ENCODE measurements at places on chromosomes 16 and 17.

GRCh38 chr16:48462106-48462740, 77.0 kb upstream of the SIAH1 start:
- DNase-seq: no peak

GRCh38 chr16:48330189-48330840, 54.9 kb downstream of the SIAH1 start:
- no peak for DNase-seq

GRCh38 chr16:53159781-53160436, 105.1 kb downstream of the CHD9 start:
- DNase-seq: peak; percentile 21

GRCh38 chr17:71938340-71939010, 182.3 kb upstream of the SOX9 start:
- DNase-seq: no peak

- no peak for DNase-seq
These were observed 6.3 kb downstream of the CCDC102A start for GRCh38 chr16:57530104-57530521.

GRCh38 chr17:29857823-29858222, 72.2 kb downstream of the SSH2 start:
- DNase-seq: no peak

- DNase-seq: no peak
These were observed at the start of gene C1QTNF1 for GRCh38 chr17:79023886-79024771. C1QTNF1 (plus strand) TSS chr17:79024169; CDS start chr17:79043969, 19,800 bp downstream.

DNA sequence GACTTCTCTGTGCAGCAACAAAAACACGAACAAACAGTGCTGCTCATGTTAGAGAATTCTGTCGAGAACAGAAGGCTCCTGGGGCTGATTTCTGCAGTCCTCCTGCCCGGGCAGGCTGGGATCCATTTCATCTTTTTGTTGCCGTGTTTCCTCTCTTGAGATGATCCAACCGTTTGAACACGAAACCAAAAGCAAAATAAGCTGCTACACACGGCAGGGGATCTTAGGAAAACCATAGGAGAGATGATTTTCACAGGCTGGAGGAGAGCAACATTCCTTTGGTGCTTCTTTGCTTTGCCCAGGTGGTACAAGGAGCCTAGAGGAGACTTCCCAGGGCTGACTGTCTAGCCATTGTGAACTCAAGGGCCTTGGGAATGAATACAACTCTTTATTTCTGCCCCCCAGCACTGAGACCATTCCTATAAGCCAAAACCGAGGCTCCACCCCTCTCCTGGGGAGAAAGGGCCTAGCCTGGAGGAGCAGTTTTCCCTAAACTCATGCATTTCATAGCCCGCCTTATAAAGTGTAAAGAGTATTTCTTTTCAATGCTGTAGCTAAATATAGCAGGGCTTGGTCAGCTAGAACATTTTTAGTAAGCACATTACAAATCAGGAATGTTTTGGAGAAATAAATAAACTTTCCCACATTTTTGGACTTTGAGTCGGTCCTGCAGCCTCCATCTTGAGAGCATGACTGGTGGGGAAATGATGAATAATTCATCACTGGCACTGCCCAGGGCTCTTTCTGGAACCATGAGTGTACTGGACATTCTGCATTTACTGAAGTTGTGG, 7.7 kb downstream of the FOXL1 start:
- DNase-seq: no peak

- DNase-seq: no peak
These were observed 136.6 kb upstream of the RPH3AL start for GRCh38 chr17:488993-489757.

GRCh38 chr17:63153488-63153887, 187.5 kb downstream of the TANC2 start:
- no peak for DNase-seq

GRCh38 chr17:5587438-5588032, 3.2 kb upstream of the NLRP1 start:
- no peak for DNase-seq

DNA sequence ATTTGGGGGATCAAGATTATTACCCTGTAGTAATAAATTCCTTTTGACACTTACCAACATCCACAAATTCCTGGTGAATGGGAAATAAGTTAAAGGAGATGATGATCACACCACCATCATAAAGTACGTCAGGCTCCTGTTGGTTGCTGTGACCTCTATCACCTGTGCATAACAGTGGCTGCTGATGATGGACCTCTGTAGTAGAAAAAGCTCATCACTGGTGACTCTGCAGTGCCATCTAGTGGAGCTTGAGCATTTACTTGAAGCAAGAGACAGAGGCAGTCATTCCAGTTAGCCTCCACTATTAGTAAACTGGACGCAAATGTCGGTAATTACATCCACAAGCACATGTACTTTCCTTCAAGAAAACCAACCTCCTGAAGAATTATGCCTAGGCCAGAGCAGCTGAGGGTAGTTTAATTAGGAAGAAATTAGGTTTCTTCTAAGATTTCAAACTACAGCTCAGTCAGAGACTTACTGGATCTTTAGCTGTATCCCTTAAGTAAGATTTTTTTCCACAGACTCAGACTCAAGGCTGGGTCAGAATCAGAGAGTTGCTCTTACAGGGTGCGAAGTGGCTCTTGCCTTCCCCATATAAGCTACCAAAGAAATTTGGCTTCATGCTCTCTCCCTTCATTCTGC, 39.3 kb downstream of the CYB561 start:
- no peak for DNase-seq

DNA sequence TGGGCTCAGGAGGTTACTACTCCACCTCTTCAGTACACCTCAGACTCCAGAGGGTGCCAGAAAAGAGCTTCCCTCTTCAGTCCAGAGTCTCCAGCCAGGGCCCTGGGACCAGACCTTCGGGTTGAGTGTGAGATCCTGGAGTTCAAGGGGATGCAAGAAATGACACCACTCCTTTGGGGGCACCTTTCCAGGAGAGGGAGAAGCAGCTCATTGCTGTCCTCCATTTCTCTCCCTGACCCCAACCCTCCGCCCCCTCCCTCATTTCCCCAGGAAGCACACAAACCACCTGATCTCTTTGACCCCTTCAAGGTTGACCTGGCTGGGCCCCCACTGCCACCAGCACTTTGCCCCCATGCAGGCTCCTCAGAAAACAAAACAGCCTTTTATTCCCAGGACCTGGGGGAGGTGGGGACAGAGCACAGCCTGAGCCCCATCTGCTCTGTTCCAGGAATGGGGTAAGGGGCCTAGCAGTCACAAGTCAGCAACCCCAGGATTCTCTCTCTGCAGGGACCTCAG, 21.4 kb downstream of the CDH5 start:
- no peak for DNase-seq

DNA sequence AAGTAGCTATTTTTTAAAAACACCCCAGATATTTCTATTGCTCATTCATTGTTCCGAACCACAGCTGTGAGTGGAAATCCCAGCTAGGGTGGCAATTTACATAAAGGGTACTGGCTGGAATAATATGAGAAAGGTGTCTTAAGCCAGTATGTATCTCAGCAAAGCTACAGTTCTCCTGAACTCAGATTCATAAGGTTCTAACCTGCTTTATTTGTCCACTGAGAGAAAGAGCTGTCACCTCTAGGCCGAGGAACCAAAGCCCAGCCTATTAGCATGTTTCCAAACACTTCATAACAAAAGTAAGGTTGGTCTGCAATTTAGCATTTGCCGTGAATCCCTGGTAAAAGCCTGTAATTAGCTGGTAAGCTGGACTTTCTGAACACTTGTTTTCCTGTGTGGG, 57.0 kb upstream of the CLEC19A start:
- no peak for DNase-seq

GRCh38 chr17:73302189-73302588, 9.6 kb downstream of the CDC42EP4 start:
- DNase-seq: no peak

DNA sequence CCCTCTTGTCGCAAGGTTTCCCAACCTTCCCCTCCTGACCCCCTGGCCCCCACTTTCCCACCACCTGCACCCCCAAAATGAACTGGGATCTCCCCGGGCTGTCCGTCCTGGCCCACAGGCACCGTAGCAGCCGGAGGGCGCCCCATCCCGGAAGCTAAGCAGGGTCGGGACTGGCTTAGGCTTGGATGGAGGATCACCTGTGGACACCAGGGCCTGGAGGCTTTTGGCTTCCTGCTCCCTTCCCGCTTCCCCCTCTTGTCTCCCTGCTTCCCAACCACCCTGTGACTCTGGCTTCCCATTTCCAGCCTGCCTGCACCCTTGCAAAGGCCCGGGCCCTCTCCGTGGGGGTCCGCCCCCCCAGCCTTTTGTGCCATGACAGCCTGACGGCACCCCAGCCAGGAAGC, 2291.3 kb downstream of the TP53TG3F start:
- DNase-seq: no peak

DNA sequence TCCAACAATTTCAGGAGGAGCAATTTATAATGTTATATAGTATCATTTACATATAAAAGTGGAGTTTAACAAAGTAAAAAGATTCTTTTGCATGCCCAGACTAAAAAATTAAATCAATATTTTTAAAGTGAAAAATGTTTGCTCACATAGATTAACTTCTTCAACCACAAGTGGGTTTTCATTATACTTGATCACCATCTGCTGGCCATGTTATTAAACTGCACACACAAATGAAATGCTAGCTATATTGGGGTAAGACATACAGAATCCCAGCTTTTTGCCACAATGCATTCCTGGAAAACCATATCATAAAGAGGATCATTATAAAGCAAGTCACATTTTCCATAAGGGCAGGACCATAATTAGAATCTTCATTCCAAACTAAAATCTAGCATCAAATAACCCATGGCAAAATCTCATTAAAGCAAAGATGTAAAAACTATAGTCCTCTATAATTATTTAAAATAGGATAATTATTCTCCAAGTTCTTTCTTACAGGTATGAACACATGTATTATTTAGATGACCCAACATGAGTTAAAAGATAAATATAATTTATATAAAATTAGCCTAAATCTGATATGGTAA, 26.3 kb downstream of the CEP112 start:
- DNase-seq: peak; percentile 25

- no peak for DNase-seq
These were observed 12.0 kb downstream of the HOXB4 start for GRCh38 chr17:48565925-48566710.

DNA sequence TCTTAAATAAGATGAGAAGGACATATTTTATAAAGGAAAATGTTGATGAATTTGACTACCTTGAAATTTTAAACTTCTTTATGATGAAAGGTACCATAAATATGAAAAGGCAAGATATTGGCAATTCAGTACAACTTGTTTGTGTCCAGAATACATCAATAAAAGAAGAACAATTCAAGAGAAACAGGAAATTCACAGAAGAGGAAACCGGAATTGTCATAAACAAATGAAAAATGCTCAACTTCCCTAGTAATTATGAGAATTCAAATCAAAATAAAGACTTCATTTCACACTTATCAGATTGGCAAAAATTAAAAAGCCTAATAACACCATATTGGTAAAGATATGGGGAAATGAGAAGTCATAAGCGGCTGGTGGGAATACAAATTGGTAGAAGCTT, 54.3 kb downstream of the WSB1 start:
- DNase-seq: no peak

DNA sequence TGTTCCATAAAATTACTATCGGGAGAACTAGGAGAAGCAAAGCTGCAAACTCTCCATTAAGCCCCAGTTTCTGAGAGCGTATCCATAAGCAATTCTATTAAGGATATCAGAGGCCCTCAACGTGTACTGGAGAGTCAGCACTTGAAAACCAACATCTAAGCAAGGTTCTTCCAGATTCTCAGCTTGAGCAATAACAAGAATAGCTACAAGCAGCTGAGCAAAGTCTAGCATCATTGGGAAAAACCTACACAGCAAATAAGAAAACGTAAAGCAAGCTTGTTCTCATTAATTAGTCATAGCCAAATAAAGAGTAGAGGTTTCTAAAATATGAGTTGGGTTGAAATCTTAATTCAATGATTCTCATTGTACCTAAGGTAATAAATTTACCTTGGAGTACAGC, 26.9 kb upstream of the COX10 start:
- DNase-seq: no peak

DNA sequence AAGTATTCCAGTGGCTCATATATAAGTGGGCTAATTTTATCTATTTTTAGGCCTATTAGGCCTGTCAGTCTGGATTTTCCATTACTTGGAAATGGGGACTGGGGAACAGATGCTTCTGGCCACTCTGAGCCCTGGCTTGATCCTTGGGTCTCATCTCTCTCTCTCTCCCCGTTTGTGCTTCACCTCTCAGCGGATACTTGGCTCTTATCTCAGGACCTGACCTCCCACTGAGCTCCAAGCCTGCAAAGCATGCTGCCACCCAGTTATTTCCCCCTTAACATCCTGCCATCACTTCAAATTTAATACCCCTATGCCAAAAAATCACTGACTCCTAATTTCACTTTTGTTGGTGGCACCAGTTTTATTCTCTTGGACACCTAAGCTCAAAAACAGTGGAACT, 4.2 kb downstream of the ZNF843 start:
- DNase-seq: no peak

- DNase-seq: no peak
These were observed 347.1 kb downstream of the SEC14L1 start for GRCh38 chr17:77487677-77488530.

GRCh38 chr16:73230651-73231050, 182.7 kb upstream of the ZFHX3 start:
- DNase-seq: no peak

GRCh38 chr16:84751241-84751640, 51.4 kb downstream of the USP10 start:
- no peak for DNase-seq

DNA sequence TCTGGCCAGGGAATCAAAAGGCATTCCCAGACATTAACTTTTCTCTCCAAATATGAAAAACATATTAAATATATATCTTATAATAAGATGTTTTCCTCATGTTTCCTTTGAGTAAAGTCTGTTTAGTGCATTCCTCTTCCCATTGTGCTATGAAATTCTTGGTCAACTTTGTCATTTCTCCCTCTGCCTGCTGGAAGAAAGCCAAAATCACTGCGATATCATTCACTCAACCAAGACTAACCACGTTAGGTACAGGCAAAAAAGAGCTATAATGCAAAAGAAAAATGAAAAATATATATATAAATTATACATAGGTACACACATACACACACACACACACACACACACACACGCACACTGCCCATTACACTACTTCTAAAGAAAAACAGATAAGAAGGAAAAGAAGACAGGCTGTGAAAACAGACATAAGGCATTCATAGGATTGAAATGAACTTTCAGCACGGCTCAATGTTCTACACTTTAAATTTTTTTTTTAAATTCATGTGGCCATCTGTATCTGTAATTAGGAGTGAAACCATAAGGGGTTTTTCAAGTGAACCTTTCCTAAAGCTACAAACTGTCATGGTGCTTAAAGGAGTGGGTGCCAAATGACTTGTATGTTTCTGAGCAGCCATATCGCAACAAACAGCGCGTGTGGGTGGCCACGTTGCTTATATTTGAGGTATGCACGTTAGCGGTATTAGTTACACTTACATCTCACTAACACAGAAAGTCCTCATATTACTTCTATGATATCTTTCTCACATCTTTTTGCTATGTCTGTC, 71.6 kb upstream of the PSMD7 start:
- DNase-seq: no peak

GRCh38 chr16:81127051-81127450, 30.9 kb upstream of the GCSH start:
- no peak for DNase-seq

GRCh38 chr17:5809056-5809455, 224.7 kb upstream of the NLRP1 start:
- no peak for DNase-seq

GRCh38 chr16:80463326-80463725, 77.5 kb upstream of the DYNLRB2 start:
- DNase-seq: no peak
